CD4-positive, alpha-beta T cell treated with Interleukin-4 for 4 hours (primary cell): ENCODE measurements at places on chromosomes 5 and 9.

DNA sequence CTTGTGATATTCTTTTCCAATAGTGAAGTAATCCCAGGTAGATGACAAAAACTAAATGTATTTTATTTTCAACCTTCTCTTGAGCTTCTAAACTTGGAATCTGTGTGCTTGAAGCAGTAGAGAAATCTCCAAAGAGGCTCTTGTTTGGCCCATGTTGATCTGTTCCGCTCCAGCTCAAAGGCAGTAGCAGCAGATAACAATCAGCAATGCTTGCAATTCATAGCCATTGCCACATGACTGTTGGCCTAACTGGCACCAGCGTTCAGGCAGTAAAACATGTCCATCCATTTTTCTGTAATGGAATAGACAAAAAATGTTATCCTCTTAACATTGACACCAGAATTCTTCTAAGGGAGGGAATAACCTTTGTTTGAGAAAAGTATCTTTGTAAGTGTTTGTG lies 270.7 kb upstream of the MSX2 start:
- DNase-seq: no peak

DNA sequence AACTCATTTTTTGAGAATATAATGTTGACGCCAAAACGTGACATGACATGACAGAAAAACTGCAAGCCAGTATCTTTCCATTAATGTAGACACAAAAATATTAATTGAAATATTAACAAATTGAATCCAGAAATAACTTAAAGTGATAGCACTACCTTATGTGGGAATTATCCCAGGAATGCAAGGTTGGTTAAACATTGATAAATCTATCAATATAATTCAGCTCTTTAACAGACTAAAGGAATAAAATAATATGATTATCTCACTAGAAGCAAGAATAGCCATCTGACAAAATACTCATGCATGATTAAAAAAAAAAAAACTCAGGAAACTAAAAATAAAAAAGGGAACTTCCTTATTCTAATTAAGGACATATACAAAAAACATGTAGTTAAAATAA lies 6.8 kb downstream of the ZNF510 start:
- DNase-seq: no peak

GRCh38 chr5:148708854-148709253 lies 54.5 kb upstream of the HTR4 start:
- no peak for DNase-seq

GRCh38 chr9:547314-547713 lies 294.2 kb upstream of the DMRT1 start:
- no peak for DNase-seq

GRCh38 chr9:95505072-95505716 lies 11.6 kb downstream of the PTCH1 start:
- DNase-seq: no peak

DNA sequence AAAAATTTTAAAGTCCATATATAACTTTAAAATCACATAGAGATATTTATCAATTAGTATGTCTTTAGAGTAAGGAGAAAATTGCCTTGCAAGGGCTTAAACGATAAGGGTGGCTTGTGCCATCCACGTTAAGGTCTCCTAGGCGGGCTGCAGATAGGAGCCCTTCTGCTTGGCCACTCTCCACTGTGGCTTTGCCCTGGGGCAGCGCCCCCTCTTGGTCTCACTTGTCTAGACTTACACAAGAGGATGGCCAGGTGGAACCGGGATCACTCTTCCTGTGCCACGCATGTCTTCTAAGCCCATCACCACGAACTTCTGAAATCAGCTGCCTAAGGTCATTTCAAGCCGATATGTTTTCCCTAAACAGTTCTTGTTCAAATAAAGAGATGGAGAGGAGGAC lies 2.9 kb downstream of the FPGS start:
- no peak for DNase-seq

DNA sequence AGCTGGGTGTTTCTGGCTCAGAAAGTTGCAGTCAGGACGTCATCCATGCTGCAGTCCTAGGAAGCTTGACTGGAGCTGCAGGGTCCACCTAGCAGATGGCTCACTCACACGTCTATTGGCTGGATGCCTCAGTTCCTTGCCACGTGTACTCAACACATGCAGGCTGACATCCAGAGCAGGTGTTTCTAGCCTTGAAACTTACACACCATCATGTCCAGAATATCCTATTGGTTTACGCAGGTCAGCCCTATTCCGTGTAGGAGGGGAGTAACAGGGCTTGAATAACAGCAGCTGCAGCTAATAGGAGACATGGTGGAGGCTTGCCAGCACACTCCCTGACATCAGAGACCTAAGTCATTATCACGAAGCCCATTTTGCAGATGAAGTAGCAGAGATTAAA lies 473.5 kb downstream of the ACTL7B start:
- no peak for DNase-seq

DNA sequence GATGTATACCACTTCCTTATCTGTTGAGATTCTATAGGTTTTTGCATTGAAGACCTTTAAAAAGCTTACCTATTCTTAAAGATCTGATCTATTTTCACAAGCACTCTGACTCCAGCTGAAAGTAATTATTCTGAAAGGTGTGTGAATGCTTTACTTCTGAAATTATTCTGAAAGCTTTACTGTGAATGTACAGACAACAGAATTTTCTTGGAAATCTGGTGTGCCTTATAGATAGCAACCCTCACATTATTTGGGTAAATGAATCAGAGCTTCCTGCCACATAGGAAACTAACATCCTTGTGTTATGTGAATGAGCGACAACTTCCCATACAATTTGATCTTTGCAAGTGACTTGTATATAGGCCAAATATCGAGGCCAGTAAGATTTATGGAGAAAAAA lies 6.5 kb downstream of the CDO1 start:
- DNase-seq: no peak

GRCh38 chr9:92299116-92299515 lies 5.6 kb upstream of the IARS1 start:
- DNase-seq: no peak

DNA sequence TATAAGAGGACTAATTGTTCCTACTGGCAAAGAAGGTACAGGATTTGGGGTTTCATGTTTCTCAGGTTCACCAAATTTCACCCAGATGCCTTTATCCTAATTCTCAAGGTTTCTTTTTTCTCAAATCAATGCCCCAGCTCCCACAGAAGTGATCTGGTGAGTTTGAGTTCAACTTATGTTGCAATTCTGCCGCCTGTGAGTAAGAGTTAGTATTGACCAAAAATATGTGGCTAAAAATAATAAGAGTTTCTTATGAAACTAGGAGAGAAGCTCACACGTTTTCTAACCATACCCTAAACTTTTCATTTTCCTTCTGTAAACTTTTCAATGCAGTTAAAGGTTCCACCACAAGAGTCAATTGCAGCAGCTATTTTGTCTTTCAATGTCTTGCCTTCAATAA lies 15.1 kb downstream of the SLCO6A1 start:
- no peak for DNase-seq

GRCh38 chr5:68962757-68963484 lies 130.9 kb upstream of the SLC30A5 start:
- no peak for DNase-seq

GRCh38 chr5:4553978-4554377 lies 586.2 kb upstream of the ADAMTS16 start:
- DNase-seq: no peak

GRCh38 chr9:105413525-105413924 lies 34.3 kb upstream of the FSD1L start:
- no peak for DNase-seq

DNA sequence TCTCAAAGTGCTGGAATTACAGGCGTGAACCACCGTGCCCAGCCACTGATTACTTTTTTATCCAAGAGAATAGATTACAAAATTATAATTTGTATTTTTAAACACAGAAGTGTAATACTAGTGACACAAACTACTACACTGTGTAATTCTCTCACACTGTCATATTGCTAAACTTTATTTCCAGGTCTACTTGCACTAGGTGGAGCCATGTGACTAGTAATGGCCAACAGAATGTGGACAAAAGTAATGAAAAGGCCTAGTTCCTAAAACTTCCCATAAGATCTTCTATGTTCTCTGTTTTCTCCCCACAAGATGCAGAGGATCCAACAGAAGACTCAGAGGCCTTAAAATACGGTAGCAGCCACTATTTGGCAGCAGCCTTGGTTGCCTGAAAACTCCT lies 27.3 kb downstream of the NADK2 start:
- DNase-seq: no peak
